ENCODE measurements at places on chromosomes 7 and 10.

GRCh38 chr7:131190581-131190980 is 137.1 kb upstream of the MKLN1 start:
- no peak for DNase-seq

DNA sequence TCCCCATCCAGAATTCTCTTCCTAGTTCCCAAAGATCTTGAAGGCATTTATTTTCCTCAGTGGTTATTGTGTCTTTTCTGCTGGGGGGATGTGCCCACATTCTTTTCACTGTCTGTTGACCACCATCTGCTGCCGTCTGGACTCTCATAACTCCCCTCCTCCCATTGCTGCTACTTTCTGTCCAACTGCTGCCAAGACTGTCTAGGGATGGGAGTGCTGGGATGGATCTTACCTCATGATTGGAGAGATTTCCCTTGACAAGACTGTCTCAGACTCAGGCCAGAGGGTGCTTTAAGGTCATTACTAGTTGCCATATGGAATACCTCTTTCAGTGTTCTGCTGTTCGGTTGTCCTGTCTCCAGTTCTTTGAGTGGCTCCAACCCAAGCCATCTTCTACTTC is 141.6 kb downstream of the C1GALT1 start:
- no peak for DNase-seq

- DNase-seq: no peak
Measured at GRCh38 chr7:29299086-29299485, 104.5 kb downstream of the CHN2 start.

- DNase-seq: no peak
Measured at GRCh38 chr10:124722798-124723783, 21.1 kb downstream of the FAM53B start.

GRCh38 chr7:100472854-100473499 is 6.0 kb downstream of the TSC22D4 start:
- peak; percentile 52 for DNase-seq

GRCh38 chr10:35058134-35058533 is 32.0 kb downstream of the CUL2 start:
- peak; percentile 95 for DNase-seq

DNA sequence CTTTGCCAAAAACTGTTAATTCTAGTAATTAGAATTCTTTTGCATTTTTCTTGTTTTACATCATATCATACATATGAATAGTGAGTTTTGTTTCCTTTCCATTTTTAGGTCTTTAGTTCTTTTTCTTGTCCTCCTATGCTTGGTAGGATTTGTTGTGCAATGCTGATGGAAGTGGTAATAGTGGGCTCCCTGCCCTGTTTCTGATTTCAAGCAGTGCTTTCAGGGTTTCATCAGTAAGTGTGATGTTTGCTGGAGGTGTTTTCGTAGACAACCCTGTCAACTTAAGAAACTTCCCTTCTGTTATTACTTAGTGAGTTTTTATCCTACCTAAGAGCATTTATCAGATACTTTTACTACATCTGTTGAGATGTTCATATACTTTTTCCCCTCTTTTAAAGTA is 50.5 kb downstream of the CSGALNACT2 start:
- DNase-seq: peak; percentile 30

- no peak for DNase-seq
Measured at GRCh38 chr7:29825775-29826529, 19.6 kb downstream of the WIPF3 start.

- DNase-seq: peak; percentile 72
Measured at GRCh38 chr7:112266595-112267270, 60.2 kb downstream of the ZNF277 start.

- no peak for DNase-seq
Measured at GRCh38 chr10:107686095-107686494, 521.6 kb upstream of the SORCS1 start.

DNA sequence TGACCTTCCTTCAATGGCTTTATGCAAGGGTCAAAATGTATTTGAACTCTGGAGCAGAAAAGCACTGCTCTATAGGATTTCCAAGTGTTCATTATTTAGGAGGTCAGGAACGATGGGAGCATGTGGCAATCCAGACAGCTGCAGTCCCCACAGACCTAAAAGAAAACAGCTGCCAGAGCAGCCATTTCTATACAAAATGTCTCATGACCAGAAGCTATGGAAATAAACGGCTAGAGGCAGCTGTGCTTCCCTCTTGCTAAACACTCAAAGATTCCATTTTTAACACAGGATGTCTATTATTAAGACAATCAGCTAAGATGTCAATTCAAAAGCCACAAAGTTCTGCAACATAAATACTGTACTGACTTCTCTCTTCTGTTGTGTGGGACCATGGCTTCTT is 879.1 kb upstream of the C7orf33 start:
- DNase-seq: no peak

- peak; percentile 28 for DNase-seq
Measured at GRCh38 chr7:133602291-133602690, 349.4 kb downstream of the EXOC4 start.

GRCh38 chr7:74349621-74350020 is 60.4 kb downstream of the CLIP2 start:
- no peak for DNase-seq

DNA sequence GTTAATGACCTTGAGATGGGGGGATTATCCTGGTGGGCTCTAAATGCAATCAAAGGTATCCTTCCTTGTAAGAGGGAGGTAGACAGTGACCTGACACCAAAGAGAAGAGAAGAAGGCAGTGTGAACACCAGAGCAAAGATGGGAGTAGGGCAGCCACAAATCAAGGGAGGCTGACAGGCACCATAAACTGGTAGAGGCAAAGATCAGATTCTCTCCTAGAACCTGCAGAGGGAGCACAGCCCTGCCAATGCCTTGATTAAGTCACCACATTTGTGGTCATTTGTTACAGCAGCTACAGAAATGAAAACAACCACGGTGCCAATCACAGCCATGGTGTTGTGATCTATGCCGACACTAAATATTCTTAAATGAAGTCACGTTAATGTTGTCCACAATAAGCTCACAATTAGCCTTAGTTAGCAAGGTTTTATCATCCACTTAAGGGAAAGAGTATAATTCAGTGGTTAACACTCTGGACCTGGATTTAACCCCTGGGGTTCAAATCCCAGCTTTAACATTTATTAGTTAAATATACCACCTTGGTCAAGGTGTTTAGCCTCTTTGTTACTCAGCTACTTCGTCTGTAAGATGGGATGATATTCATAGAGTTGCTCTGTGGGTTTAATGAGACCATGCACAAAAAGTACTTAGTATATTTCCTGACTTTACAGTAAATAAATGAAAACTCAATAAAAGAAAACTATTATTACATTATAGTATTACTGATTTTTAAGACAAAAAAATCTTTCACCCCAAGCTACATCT is 70.8 kb downstream of the SGMS1 start:
- DNase-seq: peak; percentile 68

- no peak for DNase-seq
Measured at GRCh38 chr7:133054162-133054840, 27.6 kb downstream of the CHCHD3 start.

GRCh38 chr10:12974491-12975199 is 26.9 kb downstream of the CCDC3 start:
- DNase-seq: no peak

DNA sequence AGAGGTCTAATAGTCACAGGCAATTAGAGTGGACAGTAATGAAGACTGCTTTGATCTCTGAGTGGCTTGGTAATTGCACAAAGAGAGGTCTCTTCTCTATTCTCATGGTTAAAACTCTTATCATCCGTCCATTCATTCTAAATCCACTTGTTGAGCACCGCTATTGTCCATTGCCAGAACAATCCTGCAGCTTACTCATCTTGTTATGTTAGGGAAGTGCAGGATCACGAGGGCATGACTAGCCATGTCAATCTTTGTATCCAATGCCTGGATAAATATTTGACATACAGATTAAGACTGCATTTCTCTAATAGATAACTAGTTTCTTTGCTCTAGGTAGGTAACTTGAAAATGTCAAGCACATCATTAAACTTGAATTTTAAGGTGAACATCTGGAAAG is 14.9 kb downstream of the SFTPD start:
- no peak for DNase-seq

DNA sequence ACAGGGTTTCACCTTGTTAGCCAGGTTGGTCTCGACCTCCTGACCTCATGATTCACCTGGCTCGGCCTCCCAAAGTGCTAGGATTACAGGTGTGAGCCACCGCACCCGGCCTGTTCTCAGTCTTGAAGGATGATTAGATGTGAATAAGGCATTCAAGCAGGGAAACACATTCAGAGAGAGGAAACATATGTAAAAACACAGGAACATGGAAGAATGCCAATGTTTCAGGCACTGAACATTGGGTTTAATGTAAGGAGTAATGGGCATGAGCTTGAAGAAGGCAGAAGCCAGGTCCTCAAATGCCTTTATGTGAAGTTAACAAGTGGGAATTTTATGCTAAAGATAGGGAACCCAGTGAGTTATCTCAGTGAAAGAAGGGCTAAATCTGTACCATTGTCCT is 74.3 kb downstream of the ARL4A start:
- DNase-seq: no peak

- DNase-seq: peak; percentile 78
Measured at GRCh38 chr7:27739301-27739908, 557 bp upstream of the TAX1BP1 start.

DNA sequence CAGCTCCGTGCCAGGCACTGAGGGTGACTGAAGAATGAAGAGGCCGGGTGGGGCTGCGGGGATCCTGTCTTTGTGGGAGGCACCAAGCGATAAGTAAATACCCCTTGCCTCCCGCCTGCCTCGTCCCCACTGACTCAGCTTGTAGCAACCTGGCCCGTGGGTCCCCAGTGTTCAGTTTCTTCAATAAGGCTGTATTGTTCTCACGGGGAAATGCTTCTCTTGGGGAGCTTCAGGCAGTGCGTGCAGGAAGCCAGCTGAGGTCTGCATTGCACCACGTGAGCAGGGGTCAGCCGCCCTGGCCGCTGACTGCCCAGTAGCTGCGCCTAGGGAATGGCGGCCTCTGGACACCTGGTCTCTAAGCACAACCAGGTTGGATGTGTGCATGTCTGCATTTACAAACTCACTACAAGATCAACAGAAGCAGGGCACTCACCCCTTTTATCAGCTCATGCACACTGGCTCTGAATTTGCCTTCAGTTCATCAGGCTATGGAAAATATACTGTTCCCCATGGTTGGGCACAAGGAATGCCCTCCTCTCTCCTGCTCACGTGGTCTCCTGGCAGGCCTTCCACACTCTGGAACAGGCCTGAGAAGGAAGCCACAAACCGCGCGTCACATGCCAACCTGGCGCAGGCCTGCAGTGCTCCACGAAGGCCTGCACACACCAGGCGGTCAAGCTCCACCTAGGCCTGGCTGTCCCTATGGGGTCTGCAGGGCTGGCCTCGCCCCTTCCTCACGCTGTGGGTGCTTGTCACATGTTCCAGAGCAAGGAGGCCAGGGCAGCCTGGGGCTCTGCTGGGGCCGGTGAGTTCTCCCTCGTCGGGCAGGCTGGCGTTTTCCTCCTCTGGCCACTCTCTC is 135.7 kb upstream of the RNF32 start:
- DNase-seq: no peak

- DNase-seq: no peak
Measured at GRCh38 chr7:25583621-25584020, 355.3 kb upstream of the NPVF start.

GRCh38 chr7:135283959-135284638 is 50.5 kb downstream of the STRA8 start:
- no peak for DNase-seq

DNA sequence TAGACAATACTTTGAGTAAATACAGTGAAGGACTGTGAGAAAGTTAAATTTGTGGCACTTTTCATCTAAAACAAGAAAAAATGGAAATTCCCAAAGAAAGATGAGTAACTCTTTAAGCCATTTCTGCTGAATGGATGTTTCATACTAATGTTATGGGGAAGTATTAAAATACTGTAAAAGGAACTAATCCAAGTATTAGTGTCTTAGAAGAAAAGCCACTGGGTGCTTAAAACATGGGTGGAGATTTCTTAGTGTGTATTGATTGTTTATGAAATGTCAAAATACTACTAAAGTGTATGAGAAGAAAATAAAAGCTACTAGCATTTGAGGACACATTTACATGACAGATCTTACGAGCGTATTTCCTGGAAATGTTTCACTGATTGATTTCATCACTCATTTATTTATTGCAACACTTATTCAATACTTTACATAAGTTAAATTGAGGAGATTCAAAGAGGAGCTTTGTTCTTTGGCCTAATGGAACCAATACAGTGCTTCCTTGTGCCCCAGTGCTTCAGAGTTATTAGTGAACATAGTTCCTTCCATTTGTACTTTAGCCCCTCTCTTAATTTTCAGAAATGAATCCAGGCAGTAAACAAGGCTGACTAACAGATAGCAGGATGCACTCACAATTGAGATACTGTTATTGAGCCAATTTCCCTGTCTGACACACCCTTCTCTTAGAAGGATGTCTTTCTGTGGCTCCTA is 155.5 kb upstream of the AHR start:
- peak; percentile 10 for DNase-seq

- no peak for DNase-seq
Measured at GRCh38 chr10:12852687-12853086, 148.8 kb downstream of the CCDC3 start.

- DNase-seq: no peak
Measured at GRCh38 chr10:86288695-86289576, 77.7 kb downstream of the GRID1 start.

- DNase-seq: no peak
Measured at GRCh38 chr10:131657985-131658330, 242.8 kb upstream of the PPP2R2D start.

- peak; percentile 71 for DNase-seq
Measured at GRCh38 chr10:77532068-77532467, 105.5 kb downstream of the KCNMA1 start.

- DNase-seq: peak; percentile 33
Measured at GRCh38 chr10:97270523-97271154, 21.8 kb downstream of the ARHGAP19 start.

DNA sequence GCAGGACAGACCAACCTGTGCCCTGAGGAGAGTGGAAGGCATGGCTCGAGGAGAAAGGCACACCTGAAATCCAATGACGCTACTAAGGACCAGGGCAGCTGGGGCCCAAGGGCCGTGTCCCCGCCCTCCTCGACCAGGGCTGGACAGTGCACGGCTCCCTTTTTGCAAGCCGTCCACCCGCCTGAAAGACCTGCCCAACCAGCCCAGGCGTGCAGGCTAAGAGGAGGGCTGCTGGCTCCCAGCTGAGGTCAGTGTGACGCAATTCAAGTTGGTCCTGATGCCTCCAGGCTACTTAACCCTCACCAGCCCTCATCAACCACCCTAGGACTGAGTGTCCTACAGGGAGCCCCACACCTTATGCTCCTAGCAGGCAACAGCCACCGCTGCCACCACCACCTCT is 69.3 kb downstream of the DLG5 start:
- DNase-seq: peak; percentile 41

DNA sequence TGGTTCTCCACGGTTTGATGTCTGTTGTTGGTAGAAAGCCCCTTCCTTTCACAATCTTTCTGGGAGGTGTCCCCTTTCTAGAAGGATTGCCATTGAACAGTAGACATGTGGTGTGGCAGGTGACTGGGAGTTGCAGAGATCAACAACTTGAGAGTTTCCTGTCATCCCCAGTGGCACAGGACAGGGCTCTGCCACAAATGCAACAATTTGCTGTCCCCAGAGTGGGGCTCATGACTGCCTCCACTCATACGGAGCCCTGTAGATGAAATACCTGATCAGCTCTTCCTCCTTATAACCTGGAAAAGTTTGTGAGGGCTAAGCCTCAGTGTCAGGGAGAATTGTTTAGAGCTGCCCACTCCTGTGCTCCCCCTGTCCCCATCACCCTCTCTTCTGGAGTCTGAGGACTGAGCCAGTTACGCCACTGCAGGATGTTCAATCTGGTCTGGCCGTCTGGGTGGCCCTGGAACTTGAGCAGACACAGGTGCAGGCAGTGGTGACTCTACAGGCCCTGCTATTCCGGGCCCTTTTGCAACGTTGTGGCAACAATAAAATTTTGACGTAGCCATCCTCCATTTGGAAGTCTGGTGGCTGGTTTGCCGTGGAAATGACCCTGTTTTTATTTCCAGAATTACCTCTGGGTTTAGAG is 6.5 kb downstream of the DBNL start:
- no peak for DNase-seq

Data from amniotic epithelial cell (primary cell).